GM12878 (cell line): ENCODE measurements at places on chromosomes 2 and 18. TPM values are rescaled to one million over a fixed set of nuclear protein-coding genes. Genes with fewer than 3 reads are reported as not detected.
A peak's percentile ranks its signal among the peaks of the same experiment; 100 is the strongest.

- DNase-seq = no peak
These were observed 48.3 kb downstream of the THUMPD2 start for GRCh38 chr2:39730685-39731302.

Gene ANKMY1
- polyA plus RNA-seq = 7.4 and 11.5 TPM in 2 replicates

- DNase-seq = peak; percentile 53
These were observed 82.5 kb downstream of the MGAT5 start for GRCh38 chr2:134336352-134336751.

DNA sequence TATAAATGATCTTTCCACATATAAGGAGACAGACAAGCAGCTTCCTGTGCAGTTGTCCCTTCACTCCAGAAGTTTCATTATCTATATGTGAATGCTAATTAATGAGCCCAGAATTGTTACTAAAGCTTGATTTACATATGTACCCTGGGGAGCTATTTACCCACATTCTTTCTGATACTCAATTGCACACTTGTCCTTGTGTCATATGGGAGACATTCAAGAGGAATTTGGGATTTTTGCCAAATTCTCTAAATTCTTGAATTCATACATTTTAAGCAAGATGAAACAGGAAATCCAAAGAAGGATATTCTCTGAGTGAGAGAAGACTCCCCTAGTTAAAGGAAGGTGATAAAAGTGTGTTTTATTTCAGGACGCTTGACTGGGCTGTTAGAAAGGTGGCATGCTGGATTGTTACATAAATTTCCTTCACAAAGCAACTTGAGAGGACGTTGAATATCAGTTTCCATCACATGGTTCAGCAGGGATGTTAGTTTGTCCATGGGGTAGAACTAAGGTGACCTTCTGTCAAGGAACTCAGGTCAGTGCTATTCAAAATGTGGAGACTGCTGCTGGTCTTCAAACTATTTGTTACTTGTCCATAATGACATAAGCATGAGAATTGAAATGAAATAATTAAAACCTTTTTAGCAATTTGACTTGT, 368.2 kb downstream of the IRS1 start:
- no peak for DNase-seq

GRCh38 chr18:41647914-41648313, 307.1 kb upstream of the PIK3C3 start:
- DNase-seq = no peak

Gene NEB
- polyA plus RNA-seq = 0.36 and 0.50 TPM in 2 replicates

Gene KDM3A
- 10.5 and 12.3 TPM in 2 replicates for polyA plus RNA-seq

- no peak for DNase-seq
These were observed 379.1 kb downstream of the MEIS1 start for GRCh38 chr2:66813976-66814375.

Gene HOXD9
- not detected in 2 replicates for polyA plus RNA-seq

Gene ANKRD12
- polyA plus RNA-seq = 42.8 and 45.7 TPM in 2 replicates

DNA sequence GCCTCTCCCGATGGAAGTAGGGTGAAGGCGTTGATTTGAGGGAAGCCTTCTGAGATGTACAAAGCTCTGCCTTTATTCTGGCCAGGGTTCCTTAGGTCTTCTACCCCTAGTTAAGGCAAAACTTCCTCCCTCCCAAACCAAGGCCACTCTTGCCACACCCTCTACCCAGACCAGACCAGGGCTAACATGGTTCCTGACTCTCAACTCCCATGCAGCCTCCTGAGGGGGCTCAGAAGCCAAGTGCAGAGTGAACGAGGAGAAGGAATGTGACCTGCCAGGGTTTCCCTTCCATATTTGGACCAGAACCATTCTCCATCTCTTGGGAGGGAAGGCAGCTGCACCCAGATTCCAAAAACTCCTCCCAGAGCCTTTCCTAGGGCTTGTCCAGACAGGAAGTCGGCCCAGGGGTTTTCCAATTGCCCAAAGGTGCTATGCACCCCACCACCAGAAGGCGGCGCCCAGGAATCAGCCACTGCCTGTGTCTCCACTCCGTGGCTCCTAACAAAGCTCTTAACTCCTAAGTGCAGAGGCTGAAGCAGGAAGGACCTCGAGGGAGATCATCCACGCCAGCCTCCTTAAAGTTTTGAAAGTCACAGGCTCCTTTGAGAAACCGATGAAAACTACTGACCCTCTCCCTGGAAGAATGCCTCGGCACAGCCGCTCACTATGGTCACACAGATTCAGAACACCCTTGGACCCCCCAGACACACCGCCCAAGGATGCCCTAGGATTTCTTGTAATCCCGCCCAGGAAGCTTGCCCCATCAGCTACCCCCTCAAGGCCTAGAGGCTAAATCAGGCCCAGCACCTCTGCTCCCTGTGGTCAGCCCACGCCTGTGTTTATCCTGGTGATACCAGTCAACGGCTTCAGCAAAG, 157.8 kb downstream of the SMAD2 start:
- DNase-seq = no peak

- DNase-seq = no peak
These were observed 12.8 kb upstream of the ALPP start for GRCh38 chr2:232365621-232366321.

Gene MAPRE2
- polyA plus RNA-seq = 24.0 and 27.7 TPM in 2 replicates

Gene SH3BP4
- polyA plus RNA-seq = 0.03 and 0.07 TPM in 2 replicates

GRCh38 chr2:42098571-42099437, 51.0 kb downstream of the PKDCC start:
- DNase-seq = no peak

DNA sequence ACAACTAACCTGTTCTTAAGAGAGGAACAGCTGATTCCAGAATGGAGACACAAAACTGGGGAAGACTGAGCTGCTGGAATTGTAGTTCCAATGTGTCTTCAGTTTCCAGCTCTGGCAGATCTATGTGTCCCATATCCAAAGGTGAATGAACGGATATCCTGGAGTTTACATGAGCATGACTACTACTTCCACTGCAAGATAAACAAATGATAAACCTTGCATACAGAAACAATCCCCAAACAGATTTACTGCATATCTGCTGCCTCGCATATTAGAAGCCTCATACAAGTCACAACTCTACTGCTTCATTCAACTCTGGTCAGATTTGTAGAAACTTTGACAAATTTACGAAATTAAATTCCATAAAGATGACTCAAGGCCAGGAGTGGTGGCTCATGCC, 15.0 kb downstream of the RTTN start:
- DNase-seq = no peak

DNA sequence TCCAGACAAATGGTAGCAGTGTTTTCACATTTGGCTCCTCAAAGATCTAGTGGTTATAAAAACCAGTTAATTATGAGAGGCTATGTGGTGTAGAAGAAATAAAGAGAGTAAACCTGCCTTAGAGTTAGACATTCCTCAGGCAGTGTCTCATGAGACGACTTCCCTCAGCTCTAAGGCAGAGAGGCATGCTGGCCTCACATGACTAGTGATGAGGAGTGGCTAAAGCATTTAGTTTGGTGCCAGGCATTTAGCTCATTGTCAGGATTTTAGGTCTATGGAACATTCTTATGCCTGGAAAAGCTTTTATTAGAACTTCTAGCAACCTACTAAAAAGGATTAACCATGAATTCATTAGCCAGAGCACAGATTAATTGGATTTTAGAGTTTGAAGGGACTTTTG, 90.3 kb downstream of the RPRM start:
- no peak for DNase-seq

- no peak for DNase-seq
These were observed 59.5 kb downstream of the CHN1 start for GRCh38 chr2:174945601-174946260.

GRCh38 chr2:128435576-128436478, 117.2 kb upstream of the HS6ST1 start:
- no peak for DNase-seq
